NCI-H1105 (cell line): ENCODE measurements at places on chromosomes 5 and 9.
A peak's percentile ranks its signal among the peaks of the same experiment; 100 is the strongest.

DNA sequence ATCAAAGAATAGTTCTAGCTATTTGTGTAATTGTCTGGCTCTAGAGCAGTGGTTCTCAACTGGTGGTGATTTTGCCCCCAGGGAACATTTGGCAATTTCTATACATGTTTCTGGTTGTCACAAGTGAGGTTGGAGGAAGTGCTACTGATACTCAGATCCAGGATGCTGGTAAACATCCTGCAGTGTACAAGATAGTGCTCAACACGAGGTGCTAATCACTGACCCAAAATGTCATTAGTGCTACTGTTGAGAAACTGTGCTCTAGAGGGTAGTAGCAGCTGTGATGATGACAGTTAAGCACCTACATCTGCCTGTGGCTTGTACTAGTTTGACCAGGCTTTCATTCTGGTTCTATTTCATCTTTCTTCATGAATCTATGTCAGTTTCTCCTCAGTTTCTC is 22.1 kb downstream of the LRRC19 start:
- no peak for DNase-seq

- DNase-seq: peak; percentile 84
Observed at GRCh38 chr5:10339058-10339811, 14.3 kb upstream of the MARCHF6 start.

DNA sequence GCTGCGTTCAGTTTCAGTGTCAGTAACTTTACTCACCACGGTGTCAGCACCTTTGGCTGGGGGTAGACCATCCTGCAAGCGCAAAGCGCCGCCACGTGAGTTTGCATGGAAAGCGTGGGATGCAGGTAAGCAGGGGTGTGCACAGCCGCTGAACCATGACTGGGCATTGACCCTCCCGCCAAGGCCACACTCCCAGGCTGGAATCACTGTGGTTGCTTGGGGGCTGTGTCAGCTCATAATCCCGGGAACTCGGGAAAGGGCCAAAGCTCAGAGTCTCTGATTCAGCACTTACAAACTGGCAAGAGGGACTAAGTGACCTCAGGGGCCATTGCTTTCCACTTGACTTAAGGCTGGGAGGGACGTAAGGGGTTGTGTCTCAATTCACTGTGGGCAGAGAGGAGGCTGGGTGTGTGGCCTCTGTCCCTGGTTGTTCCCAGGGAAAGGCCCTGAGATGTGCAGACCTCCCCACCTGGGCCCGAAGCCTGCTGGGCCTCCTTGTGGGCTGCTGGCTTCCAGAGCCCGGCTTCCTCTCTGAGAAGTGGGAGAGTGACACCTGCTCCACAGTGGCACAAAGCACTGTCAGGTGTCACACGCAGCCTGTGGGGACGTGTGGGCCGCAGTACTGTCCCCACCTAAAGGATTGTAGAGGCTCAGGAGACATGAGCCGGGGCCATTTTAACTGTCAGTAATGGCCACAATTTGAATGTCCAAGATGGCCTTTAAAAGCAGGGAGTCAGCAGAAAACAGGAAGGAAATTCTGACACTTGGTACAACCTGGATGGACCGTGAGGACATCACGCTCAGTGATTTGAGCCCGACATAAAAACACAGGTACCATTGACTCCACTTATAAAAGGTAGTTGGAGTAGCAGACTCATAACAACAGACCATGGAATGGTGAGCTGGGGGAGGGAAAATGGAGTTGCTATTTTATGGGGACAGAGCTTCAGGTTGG is 16.7 kb downstream of the ABO start:
- DNase-seq: no peak

- DNase-seq: peak; percentile 3
Observed at GRCh38 chr5:62268234-62268633, 37.8 kb upstream of the KIF2A start.

DNA sequence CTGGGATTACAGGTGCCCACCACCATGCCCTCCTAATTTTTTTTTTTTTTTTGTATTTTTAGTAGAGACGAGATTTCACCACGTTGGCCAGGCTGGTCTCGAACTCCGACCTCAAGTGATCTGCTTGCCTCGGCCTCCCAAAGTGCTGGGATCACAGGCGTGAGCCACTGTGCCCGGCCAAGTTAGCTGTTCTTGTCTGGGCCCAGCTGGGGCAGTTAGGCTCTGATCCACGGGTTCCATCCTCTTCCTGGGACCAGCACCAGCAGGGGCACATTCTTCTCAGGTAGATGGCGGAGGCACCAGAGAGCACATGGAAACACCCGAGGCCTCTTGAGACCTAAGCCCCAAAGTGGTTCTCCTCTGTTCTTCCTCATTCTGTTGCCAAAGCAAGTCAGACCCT is 281.6 kb downstream of the PBX3 start:
- no peak for DNase-seq
